ENCODE measurements at places on chromosomes 3 and 15. TPM values are rescaled to one million over a fixed set of nuclear protein-coding genes. Genes with fewer than 3 reads are reported as not detected.

CXCR6 gene
- total RNA-seq: not detected

DNA sequence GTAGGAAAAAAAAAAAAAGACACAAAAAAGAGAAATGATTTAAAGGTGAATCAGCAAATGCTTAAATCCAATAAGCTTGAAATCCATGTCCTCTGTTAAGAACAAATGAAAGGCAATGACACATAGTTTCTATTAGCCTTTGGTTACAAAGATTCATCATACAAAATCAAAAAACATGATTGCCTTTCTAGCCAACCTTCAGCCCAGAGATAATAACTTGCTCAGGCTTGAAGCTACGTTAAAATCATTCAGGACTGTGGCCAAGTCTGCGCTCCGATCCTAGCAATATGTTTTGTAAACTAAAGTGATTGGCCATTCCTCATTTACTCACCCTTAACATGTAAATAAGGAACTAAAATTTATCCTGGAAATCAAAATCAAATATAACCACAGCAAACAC is 556.7 kb downstream of the FGF12 start:
- no peak for DNase-seq

DNA sequence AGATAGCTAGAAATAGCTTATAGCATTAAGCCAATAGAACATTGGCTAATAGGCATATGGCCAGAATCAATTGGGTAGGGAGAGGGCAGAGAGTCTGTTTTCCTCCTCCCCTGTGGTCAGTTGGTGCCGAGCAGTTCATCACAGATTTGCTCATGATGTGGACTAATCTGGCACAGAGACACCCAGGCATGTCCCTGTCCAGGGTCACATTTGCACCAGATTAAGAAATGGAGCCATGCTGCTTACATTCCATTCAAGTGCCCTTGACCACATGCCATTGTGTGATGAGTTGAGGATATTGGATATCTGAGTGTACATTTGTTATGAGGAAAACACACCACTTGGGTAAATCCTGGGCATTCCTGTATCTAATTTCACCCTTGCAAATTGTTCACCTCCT is 53.4 kb downstream of the USP13 start:
- no peak for DNase-seq

TUSC7 gene
- not detected for total RNA-seq

- DNase-seq: no peak
Observed at GRCh38 chr15:99450896-99451358, 114.9 kb upstream of the MEF2A start.

DNA sequence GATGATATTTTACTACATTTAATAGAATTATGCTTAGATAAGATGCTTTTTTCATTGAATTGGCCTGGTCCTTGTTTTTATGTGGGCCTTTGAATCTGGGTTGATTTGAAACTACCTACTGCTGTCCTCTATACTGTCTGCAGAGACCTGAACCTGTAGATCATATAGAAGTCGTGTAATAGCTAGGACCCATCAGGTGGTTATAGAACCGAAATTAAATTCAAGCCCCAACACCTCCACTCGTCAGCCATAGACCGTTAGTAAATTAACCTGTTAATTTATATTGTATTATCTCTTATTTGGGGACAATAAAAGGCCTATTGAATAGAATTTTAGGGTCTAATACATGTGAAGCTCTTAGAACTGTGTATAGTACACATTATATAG is 108.4 kb downstream of the MBNL1 start:
- DNase-seq: no peak

DNA sequence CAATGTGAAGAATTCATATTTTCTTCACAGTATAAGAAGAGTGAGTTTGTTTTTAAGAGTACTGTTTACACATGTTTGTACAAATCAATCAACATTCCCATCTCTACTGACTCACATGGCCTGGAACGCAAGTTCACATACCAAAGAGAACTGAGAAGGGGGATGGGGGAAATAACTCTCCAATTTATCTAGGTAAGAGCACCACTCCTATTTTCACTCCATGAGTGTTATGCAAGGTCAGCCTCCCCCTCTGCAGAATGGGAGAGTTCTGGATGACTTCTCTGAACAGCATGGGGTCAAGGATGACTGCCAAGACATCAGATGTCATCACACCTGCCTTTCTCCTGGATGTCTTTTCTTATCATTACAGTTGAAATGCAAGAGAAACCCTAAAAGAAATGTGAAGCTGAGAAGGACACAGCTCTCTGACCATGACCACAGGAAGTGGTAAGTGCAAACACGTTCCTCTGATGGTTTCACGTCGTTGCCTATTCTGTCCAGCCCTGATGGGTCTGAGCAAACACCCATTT is 95.2 kb downstream of the SEMA6D start:
- peak; percentile 54 for DNase-seq

HHATL gene
- total RNA-seq: not detected

DNA sequence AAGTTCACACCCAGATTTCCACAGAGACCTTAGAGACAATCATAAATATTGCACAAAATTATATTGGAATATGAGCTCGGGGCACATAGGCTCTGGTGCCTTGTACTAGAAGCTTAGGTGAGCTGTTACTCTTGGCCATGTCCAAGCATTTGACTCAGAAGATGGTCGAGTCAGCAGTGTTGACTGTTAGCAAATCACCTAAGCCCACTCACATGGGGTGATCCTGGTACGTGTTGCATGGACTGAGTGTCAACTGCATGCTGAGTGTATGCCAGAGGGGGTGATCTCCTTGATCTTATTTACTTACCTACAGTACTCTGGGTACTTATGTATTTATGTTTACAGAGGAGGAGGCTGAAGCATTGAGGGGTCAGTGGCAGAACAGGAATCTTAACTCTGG is 14.0 kb downstream of the SMAD3 start:
- no peak for DNase-seq

DNA sequence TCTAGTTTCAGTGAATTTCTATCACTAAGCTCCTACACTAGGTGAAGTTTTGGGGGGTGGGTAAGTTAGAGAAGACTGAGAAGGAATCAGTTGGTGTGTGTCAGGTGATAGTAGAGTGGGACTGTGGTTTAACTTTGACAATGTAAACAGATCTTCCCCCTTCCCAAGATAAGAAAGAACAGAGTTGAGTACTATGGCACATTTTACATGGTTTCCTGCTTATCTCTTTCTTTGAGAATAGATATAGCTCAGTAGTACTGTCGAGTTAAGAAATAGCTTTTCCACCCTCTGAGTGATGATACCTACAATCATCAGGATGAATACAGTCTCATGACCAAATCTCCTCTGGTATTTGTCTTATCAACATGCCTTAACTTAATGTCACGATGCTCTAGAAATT is 42.8 kb downstream of the GAP43 start:
- no peak for DNase-seq

- peak; percentile 16 for DNase-seq
Observed at GRCh38 chr3:48919215-48920138, 835 bp downstream of the ARIH2 start.

DNA sequence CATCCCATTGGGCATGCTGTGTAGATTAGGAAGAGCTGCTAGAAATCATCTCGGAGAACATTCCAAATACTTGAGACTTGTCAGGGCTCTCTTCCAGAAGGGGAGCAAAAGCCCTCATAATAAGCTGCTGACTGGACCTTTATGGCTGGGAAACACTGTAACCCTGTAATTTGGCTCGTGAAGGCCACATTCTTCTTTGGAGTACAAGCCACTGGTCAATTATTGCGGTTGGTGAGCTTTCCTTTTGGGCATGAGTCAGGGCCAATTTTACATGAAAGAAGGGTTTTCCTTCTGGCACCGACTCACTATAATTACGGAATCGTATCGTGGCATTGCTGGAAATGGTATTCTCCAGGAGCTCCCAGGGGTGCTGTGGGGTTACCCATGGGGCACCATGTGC is 434.5 kb upstream of the RGMA start:
- no peak for DNase-seq

SLC9A9 gene
- 3.0 TPM for total RNA-seq

DNA sequence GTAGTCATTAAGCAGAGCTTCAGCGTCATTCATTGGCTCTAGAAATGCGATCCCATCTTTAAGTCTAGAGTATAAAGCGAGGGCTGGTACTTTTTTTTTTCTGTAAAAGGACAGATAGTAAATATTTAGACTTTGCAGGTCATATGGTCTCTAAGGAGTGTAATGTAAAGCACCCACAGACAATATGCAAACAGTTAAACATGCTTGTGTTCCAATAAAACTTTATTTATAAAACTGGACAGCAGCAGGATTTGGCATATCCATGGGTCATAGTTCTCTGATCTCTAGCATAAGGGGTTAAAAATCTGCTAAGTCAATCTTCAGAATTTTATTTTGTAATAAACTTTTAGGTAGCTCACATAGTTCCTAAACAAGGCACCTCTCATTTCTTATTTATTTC is 226.8 kb upstream of the TBC1D5 start:
- DNase-seq: no peak

- DNase-seq: no peak
Observed at GRCh38 chr3:171566803-171567422, 106.7 kb upstream of the TNIK start.

GRCh38 chr3:37097776-37098175 is 76.6 kb downstream of the LRRFIP2 start:
- no peak for DNase-seq

FAM81A gene
- 0.75 TPM for total RNA-seq

TEX9 gene
- 8.8 TPM for total RNA-seq

- DNase-seq: no peak
Observed at GRCh38 chr15:64928626-64929220, 17.0 kb downstream of the ANKDD1A start.

GRCh38 chr3:122572940-122573412 is 4.5 kb upstream of the PARP15 start:
- DNase-seq: no peak

All from kidney epithelial cell (primary cell).